ENCODE measurements at places on chromosomes 3 and 15.

DNA sequence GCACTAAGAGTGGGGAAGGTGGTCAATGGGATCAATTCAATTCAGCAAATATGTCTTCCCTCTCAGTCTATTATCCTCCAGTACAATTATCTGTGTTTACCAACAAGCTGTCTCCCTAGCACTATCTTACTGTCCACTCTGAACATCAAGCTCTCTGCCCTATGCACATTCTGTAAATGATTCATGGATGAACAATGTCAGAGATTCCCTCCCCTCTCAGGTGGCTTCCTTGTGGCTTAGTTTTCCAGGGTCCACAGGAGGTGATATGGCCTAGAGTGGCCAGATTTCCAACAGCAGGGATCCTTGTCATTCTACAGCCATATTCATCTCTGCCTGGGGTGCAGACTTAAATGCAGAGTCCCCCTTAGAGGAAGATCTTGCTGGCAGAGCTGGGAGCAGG, 225.1 kb downstream of the UACA start:
- DNase-seq: no peak

DNA sequence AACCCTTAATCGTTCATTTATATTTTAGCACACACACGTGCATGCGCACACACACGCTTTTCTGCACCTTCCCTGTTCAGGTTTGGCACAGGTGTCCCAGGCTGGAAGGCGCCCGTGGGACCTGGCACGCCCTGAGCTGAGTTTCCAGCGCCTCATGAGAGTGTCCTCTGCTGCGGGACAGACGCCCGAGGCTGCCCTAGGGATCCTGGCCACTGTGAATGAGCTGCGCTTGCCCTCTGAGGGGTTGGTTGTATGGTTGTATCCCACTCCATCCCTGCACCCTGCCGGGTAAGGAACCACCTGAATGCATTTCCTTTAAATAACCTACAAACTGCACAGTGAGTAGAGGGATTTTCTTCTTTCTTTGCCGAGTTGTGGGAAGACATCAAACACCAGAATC, 12.2 kb upstream of the MEX3B start:
- DNase-seq: no peak

DNA sequence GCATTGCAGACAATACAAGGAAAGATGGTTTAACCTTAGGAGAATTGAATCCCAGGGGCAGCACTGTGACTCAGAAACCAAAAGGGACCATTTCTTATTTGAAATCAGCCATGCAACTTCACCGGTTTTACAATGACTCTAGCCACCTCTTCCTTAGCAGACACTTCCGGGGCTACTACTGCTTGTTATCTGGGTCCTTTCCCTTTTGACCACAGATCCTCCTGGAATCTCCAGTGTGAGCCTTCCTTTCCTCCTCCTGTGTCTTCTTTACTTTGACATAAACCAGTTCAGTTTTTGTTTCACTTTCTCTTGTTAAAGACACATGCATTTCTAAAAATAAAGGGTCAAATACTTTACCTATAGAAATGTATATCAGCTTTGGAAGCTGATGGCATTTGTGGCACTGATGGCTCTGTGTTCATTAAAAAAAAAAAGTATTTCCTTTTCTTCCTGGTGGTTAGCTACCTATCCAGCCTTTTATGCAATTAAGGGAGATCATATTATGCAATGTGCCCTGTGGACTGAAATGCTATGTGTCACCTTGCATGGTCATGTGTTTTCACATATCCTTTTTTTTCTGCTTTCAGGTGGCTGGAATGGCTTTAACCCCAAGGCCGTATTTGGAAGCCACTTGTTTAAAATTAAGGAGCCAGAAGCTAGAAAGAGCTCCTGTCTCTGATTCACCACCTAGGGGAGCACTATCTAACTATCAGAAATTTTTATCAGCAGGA, 296.2 kb downstream of the CHL1 start:
- no peak for DNase-seq

DNA sequence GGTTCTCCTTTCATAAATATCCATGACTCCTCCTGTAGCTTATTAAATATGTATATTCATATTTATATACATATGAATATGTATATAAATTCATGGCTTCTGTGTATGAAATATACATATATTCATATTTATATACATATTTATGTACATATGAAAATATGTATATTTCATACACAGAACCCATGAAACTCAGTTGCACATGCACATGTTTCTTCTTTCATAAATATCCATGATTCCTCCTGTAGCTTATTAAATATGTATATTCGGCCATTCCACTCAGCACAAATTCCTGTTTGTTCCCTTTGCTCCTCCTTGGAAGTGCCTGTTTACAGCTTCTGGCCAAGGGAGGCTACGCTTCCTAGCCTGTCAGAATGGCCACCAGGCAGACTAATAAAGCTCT, 221.6 kb downstream of the IL5RA start:
- no peak for DNase-seq

DNA sequence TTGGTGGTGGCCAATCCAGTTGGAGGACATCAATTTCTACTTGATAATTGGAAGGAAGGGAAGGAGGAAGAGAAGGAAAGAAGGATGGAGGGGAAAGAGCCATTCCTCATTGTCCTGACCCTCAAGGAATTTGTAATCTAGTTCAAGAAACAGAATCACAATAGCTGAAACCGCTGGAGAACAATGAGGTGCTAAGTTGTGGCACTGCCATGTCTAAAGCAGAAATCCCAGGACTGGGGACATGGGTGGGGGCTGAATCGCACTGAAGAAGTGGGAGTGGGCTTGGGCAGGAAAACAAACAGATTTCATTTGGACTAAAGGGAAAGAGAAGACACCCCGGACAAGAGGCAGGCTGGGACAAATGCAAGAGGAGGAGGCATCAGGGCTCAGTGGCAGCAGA, 183.6 kb downstream of the UACA start:
- no peak for DNase-seq

DNA sequence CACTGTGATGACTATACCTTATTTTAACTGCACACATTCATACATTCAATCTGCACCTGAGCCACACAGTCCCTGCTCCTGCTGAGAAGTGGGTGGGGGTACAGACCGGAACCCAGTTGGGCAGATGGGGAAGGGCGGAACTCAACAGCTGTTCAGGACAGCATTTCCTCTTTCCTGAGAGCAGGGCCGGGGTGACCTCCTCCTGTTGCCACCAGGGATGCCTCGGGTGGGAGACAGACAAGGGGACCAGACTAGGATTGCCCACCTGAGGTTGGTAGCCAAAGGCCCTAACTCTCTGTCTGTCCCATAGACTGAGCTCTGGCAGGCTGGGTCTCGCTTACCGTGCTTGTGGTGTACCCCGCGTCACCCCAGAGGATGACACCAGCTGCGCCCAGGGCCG, 3.9 kb downstream of the HYAL2 start:
- no peak for DNase-seq

- no peak for DNase-seq
Observed at GRCh38 chr3:55441499-55441898, 45.6 kb downstream of the WNT5A start.

DNA sequence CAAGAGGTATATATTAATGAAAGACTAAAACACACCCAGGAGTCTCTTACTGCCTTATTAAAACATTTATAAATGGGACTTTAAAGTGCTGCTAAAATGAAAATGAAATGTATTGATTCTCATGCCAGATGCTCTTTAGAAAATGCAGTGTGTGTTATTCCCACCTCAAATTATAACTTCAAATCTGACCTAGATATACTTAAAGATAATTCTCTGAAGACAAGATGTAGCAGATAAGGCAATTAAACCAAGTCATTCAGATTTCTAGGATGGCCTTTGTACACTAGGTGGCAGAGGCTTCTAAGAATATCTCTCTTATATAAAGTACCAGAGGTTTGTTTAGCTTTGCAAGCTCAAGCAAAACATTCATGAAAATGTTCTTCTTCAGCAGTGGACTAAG, 26.9 kb upstream of the GOLGA8B start:
- DNase-seq: peak; percentile 9

Measured in CD4-positive, alpha-beta T cell treated with Interleukin-12 subunit alpha and Interleukin-12 subunit beta, for 1 hour (primary cell).